ENCODE measurements at places on chromosomes 16 and 17.

DNA sequence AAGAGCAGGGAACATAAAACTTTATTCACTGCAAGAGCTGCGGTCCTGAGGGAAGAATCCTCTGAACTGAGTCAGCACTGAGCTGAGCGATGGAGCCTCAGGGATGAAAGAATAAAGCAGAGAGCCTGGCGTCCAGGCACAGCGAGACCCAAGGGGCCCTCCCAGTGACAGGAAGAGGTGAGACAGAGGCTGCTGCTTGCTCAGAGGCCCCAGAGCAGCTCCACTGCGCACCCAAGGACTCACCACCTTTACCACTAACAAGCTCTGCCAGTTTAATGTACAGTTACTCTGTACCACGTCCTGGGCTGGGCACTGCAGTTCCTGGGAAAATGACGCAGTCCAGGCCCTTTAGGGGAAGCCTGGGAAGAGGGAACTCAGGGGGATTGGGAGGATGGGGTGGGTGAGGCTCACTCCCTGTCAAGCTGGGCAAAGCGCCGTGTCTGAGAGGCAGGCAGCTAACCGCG is 5.6 kb downstream of the GFAP start:
- no peak for DNase-seq

- DNase-seq, result peak; percentile 27
Observed at GRCh38 chr17:80474231-80474960, 2.0 kb downstream of the NPTX1 start.

- DNase-seq, result no peak
Observed at GRCh38 chr16:56966093-56966475, 4.3 kb downstream of the CETP start.

DNA sequence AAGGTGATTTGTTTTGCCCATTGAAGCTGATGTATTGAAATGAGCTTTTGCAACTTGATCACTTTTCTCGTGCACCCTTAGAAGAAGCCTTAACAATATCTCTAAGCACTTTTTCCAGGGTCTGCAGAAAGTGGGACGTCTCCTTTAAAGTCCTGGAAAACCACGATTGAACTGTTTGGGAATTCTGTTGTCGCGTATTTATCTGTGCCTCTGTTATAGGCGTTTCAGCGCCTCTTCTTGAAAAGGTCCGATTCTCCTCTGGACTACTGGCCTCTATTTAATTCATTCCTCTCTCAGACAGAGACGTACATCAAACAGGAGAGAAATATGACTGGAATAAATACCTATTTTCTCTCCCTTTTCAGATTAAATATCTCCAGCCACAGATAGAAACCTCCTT is 262.4 kb upstream of the PSMD7 start:
- no peak for DNase-seq

GRCh38 chr17:31788956-31789355 is 70.1 kb downstream of the COPRS start:
- DNase-seq, result no peak

GRCh38 chr17:64457156-64457555 is 8.2 kb downstream of the MILR1 start:
- no peak for DNase-seq

DNA sequence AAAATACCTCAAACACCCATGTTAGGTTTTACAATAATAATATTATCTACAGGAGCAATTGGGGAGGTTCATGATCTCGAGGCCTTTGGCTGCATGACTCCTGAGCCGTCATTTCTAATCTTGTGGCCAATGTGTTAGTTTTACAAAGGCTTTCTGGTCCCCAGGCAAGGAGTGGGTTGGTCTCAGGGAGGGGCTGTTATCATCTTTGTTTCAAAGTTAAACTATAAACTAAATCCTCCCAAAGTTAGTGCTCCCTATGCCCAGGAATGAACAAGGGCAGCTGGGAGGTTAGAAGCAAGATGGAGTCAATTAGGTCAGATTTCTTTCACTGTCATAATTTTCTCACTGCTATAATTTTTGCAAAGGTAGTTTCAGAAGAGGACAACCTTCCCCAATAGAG is 9.1 kb upstream of the CCL5 start:
- DNase-seq, result no peak

DNA sequence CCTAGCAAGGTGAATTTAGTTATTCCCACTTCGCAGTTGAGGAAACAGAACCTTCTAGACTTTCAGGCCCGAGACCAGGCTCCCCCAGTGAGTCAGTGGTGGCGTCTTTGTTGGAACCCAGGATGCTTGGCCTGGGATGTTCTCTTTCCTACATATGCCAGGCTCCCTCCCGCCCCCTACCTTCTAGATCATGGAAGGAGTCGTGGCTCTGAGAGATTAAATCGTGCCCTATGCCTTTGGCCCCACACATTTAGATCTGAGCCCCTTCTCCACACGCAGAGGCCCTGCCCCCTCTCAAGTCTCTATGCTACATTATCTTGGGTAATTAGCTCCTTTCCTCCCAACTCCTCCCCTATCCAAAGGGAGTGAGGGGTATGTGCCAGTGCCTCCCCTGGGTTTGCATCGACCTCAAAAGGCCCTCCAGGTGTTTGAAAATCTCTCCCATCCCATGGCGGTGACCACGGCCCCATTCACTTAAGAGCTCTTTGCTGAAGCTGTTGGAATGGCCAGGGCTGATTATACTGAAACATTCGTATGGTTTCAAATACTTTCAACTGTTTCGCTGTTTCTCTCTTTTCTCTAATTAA is 3.0 kb downstream of the NGFR start:
- no peak for DNase-seq

- DNase-seq, result peak; percentile 54
Observed at GRCh38 chr17:59105852-59106462, 723 bp downstream of the TRIM37 start.

DNA sequence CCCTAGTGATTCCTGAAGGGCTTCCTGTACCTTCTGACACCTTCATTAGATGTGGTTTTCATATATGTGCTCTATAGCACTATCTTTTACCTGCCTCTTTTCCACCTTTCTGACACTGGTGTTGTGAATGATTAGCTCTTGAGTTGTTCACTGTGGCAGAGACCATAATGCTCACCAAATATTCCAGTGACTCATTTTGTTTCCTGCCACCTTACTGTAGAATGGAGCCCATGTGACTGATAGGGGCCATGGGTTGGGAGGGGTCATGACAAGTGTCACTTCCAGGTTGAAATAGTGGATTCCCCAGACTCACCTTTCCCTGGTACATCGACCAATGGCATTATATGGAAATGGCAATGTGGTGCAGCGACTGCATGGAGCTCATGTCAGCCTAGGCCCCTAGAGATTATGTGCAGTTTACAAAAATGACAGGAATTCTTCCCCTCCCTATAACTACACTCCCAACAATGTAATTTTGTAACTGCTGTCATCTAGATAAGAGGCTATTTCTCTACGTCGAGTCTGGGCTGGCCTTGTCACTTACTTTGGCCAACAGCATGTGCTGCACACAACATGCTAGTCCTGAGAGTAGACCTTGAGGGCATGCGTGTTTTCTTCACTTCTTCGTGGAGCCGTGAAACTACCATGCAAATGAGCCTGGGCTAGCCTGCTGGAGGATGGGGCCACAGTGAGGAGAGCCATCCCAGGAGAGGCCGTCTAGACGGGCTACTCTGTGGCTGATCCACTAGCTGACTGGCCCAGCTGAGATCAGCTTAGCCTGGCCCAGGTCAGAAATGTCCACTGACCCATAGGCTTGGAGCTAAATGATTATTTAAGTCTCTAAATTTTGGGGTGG is 409.5 kb downstream of the CA10 start:
- DNase-seq, result no peak

DNA sequence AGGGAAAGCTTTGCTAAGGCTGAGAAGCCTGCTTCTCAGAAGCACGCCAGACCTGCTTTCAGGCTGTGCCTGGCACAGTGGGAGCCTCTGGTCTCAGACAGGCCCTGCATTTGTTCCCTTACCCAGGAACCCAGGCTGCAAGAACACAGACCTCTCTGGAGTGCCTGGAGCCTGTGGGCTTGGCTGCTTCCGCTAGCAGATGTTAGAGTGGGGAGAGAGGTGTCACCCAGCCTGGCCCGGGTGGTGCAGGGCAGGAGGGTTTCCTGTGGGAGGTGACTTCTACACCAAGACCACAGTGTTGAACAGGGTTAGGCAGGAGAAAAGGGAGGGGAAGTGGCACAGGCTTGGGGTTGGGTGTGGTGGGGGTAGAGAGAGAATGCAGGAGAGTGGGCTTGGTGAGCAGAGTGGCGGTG is 35.8 kb upstream of the ADGRG1 start:
- DNase-seq, result no peak

DNA sequence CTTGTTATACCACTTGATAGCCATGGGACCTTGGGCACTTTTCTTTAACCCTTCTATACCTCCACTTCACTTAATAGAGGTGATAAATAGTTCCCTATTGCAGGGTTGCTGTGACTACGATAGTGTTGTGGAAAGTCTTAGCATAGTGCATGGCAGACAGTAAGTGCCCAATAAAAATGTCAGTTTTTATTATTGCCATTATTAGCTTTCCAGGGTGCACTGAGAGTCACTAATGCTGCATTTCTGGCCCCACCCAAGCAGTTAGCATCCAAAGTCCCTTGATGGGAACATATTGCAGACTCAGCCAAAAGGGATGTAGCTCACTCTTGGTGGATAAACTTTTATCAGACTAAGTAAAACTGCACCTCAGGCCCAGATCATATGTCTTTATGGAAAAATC is 41.5 kb upstream of the TEKT3 start:
- DNase-seq, result no peak

Data from NCI-H526 treated with DMSO at 0.1 percent for 48 hours (cell line).